NCI-H526 treated with DMSO at 0.1 percent for 48 hours (cell line): ENCODE measurements at places on chromosomes 3 and 15.

- DNase-seq, result peak; percentile 8
Measured at GRCh38 chr15:82139823-82140268, 94.0 kb upstream of the MEX3B start.

DNA sequence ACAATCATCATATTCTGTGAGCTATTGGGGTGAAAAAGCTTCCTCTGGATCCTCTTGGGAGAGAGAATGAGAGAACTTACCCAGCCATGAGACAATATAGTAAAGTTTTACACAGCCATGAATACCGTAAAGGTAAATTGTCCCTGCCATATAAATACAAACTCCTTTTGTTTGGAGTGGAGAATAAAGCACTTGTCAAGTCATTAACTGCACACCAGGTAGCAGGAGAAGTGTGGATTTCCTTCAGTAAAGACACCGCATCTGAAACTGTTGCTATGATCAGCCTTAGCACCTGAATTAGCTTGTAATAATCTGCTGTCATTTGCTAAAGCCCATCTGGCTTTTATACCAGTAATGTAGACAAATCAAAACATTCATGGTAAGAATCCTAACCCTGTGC is 336.6 kb upstream of the SLCO3A1 start:
- DNase-seq, result no peak

GRCh38 chr3:78718707-78719106 is 1049.1 kb downstream of the ROBO1 start:
- DNase-seq, result no peak

DNA sequence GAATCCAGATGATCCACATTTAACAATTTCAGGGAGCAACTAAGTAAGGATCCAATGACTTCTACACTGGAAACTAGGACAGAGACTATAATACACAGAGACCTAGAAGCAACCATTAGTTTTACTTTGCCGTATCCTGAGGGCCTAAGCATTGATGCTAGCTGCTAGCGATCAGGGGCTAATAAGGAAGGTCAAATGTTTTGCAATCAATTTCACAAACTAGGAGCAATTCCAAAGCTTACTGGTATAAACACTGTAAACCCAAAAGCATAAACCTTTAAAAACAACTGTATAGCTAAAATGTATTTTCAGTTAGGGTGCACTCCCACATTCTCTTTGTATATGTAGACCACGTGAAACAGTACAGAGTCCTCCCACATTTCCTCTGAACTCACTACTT is 31.5 kb downstream of the FBN1 start:
- no peak for DNase-seq

GRCh38 chr15:85485956-85486567 is 105.7 kb downstream of the AKAP13 start:
- DNase-seq, result peak; percentile 67

DNA sequence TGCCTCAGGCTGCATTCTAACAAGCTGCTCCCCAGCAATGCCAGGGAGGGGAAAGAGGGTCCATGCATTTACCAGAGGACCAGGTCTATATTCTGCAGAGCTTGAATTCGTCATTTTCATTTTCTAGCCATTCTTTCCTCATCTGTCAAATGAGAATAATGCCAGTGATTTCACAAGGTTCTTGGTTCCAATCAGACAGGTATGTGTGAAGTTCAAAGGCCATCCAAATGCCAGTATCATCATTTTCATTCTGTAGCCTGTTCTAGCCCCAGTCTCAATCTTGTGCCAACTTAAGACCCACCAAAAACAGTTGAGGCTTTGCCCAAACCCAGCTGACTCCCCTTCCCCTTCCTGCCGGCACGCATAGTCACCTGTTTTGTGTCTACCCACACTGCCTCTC is 112.7 kb downstream of the IQSEC1 start:
- DNase-seq, result no peak

- DNase-seq, result no peak
Measured at GRCh38 chr3:112134335-112135124, 1.5 kb upstream of the GCSAM start.

- no peak for DNase-seq
Measured at GRCh38 chr3:42476225-42477125, 26.0 kb upstream of the VIPR1 start.

- DNase-seq, result no peak
Measured at GRCh38 chr15:70478251-70478990, 284.9 kb downstream of the UACA start.

DNA sequence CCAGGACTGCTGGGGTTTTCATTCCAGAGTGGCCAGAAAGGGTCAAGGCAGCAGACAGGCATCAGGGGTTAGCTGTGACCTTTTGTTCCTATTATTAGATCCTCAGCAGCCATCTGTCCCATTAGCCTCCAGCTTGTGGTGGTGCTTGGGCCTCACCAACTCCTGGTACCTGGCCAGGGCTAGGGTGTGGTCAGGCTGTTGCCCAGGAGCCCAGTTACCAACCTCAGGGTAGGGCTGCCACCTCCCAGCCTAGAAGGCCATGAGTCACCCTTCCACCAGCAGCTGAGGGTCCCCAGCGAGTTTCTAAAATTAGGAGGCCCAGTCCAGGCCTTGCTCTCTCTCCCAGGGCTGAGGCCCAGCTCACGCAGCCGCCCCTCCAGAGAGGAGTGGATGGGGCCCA is 12.2 kb downstream of the TMEM43 start:
- no peak for DNase-seq

- DNase-seq, result no peak
Measured at GRCh38 chr3:140842984-140843649, 98.5 kb upstream of the SLC25A36 start.

DNA sequence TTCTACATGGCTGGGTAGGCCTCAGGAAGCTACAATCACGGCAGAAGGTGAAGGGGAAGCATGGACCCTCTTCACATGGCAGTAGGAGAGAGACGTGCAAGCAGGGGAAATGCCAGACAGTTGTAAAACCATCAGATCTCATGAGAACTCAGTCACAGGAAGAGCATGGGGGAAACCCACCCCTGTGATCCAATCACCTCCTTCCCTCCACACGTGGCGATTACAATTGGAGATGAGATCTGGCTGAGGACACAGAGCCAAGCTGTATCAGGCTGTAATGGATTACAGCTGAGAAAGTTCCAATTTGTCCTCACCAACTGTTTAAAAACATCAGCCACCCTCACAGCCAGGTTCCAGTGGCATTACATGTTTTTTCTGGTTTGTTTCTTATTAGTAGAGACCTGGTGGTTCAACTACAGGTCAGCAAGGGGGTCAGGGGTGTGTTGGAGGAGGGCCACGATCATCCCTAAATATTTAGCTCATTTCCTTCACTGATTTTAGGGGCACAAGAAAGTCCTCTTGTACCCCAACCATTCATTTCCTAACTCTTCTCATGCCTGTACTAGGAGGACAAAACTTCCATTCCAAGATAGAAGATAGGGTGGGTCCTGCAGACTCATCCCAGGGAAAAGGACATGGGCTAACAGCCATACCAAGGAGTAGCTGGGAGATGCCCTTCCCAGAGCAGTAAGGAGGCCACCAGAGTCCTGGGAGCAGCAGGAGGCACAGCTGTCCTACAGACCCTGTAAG is 54.4 kb downstream of the ANXA2 start:
- no peak for DNase-seq

DNA sequence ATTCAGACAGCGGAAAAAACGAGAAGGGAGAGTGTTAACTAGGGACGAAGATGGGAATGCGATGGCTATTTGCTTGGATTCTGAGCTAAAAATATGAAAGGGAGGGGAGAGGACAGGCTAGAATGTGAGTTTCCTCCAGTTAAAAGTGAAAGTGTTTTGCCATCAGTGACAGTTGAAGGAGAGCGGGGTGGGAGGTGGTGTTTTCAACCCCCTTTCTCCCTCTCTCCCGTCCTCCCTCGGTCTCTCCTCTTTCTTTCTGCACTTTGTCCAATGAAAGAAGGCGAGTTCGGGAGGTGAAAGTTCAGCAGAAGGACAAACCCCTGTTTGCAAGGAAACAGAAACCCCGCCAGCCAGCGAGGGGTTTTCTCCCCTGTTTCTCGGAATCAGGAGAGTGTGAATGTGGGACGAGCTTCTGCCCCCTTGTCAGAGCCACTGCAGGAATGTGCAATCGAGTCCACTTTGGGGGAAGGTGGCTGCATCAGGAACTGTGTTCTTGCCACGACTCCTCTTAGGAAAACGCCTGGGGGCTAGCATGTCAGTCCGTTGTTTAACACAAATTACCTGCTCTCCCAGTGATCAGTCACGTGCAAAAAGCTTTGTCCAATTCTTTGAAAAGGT is 975 bp upstream of the FOXP1 start:
- DNase-seq, result peak; percentile 37

DNA sequence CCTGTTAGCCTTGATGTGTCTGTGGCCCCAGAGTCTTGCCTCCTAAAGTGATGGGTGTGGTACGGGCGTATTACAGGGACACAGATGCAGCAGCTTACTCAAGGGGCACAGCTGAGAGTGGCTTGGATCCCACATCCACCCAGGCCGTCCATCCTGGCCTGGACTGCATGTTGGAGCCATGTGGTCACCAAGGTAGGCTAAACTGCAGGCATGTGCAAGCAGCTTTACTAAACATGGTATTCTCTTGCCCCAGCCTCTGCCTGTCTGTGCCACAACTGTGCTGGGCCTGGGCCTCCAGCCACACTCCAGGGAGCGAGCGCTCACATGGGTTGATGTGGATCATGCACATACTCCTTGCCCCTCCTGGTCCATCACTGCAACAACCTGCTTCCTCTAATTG is 6.1 kb upstream of the GPR62 start:
- DNase-seq, result no peak

DNA sequence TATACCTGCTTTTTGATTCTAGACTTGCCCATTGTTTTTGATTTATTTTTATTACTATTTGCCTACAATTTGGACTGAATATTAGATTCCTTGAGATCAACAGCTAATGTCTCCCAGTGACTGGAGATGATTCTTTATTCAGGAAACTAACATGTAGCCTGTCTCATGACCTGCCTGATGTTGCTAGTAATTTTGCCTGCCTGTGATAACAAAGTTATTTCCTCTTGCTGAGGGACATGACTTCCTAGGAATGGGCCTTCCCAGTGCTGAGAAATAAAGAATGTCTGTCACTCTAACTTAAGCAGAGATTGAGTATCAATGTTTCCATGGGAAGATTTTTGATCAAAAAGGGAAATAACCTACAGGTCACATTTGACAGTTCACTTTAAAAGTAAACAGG is 13.4 kb upstream of the NPHP3 start:
- no peak for DNase-seq

GRCh38 chr15:39587096-39587721 is 6.3 kb downstream of the THBS1 start:
- no peak for DNase-seq
